Activated CD4-positive, alpha-beta T cell treated with anti-CD3 and anti-CD28 coated beads for 48 hours (primary cell): ENCODE measurements at places on chromosomes 3 and 15.

DNA sequence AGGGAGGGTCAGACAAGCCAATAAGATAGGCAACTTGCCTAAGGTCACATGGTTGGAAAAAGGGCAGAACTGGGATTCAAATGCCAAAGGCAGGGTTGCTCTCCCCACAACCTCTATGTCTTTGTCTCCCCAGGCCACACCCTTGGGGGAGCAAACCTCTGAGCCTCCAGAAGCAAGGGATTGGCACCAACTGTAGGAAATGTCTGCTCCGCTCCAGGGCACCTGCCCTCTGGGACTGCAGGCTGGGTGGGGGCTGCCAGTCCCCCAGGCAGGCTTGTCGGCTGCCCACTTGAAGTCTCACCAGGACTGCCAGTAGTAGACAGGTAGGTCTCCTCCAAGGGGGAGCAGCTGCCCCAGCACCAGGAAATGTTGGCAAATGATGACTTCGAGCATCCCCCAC is 2.0 kb downstream of the FAM3D start:
- DNase-seq: no peak

- no peak for DNase-seq
Observed at GRCh38 chr15:41967506-41968206, 4.7 kb downstream of the EHD4 start.

DNA sequence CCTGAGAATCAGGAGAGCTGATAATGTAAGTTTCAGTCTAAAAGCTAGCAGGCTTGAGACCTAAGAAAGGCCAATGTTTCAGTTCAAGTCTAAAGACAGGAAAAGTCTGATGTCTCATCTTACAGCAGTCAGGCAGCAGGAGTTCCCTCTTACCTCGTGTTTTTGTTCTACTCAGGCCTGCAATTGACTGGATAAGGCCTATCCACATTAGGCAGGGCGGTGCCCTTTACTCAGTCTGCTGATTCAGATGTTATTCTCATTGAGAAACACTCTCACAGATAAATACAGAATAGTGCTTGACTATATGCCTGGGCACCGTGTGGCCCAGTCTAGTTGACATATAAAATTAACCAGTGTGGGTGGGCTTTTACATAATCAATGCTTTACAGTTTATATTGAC is 122.4 kb downstream of the NR1D2 start:
- DNase-seq: no peak

- no peak for DNase-seq
Observed at GRCh38 chr15:100108846-100109245, 232.9 kb downstream of the ADAMTS17 start.

GRCh38 chr3:59812237-59813147 is 762.7 kb upstream of the CFAP20DC start:
- peak; percentile 7 for DNase-seq

DNA sequence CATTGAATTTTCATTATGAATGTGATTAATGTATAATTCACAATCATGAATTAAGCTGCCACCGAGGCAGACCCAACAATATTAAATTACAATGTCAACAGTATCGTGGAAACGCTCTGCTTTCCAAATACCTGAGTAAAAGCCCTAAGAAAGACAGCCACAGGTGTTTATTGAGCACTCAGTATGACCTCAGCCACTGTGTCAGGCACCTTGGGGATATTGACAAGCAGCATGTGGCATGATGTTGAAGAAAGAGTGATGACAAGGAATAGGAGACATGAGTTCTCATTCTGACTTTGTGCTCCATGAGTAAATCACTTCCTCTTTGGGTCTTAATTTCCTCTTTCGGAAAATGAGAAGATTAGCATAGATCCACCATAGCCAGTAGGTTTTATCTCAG is 12.8 kb downstream of the C2CD4A start:
- no peak for DNase-seq

DNA sequence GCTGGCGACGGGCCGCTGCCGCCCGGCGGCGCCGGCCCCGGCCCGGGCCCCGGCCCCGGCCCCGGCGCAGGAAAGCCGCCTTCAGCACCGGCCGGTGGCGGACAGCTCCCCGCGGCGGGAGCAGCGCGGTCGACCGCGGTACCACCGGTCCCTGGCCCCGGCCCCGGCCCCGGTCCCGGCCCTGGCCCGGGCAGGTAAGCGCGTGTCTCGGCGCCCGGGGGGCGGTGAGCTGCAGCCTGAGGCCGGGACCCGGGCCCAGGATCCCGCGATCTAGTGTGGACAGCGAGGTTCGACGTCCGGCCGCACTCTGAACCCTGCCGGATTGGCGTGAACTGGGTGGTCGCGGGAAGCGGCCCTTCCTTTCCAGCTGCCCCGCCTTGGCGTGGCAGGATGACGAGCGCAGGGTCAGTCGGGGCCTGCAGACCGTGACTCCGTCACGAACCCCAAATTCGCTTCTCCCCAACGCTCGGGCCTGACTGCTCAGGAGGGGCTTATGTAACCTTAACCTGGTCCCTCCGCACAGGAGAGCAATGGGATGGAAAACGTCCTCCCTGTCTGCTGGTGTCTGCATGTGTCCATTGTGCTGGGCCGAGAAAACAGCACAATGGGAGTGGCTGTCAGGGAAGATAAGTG is 472 bp downstream of the BSN start:
- no peak for DNase-seq
